Activated T-cell treated with anti-CD3 and anti-CD28 coated beads, Interleukin-2, amount 50 U/mL, for 4 hours (primary cell): ENCODE measurements at places on chromosomes 7 and 10. TPM values are rescaled to one million over a fixed set of nuclear protein-coding genes. Genes with fewer than 3 reads are reported as not detected.

GRCh38 chr10:130477360-130477759 is 341.2 kb downstream of the GLRX3 start:
- no peak for DNase-seq

The EBF3 gene
- total RNA-seq: not detected

- DNase-seq: no peak
Measured at GRCh38 chr10:6045878-6046772, 16.0 kb downstream of the IL2RA start.

DNA sequence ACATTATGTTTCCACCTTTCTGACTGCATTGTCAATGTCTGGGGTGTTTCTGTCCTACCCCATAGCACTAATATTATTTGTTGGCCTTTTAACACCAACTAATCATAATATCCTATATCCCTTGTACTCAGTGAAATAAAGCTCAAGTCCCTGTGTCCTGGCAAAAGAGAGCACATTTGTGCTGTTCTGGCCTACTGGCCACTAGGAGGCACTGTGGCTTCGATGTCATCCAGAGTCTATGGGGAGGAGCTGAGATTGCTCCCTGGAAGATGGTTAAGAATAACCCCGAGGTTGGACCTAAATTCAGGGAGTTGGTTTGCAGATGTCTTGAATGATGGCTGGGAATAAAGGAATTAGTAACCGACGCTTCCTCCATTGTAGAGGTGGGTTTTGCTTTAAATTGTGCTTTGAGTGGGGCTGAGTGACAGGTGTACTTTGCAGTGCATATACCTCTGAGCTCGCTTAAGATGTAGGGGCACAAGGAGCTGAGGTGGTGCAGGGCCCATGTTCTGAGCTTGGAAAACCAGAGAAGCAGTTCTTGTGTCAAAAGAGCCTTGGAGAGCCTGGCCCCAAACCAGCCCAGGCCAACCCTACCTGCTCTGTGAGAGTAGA is 191.2 kb upstream of the PRSS1 start:
- DNase-seq: peak; percentile 42

- DNase-seq: no peak
Measured at GRCh38 chr7:68224041-68224741, 1227.6 kb downstream of the TYW1 start.

GRCh38 chr7:126856691-126857291 is 395.9 kb downstream of the GRM8 start:
- no peak for DNase-seq

The C10orf95 gene
- 0.27 TPM for total RNA-seq

GRCh38 chr10:119429771-119430170 is 112.7 kb downstream of the RGS10 start:
- no peak for DNase-seq

DNA sequence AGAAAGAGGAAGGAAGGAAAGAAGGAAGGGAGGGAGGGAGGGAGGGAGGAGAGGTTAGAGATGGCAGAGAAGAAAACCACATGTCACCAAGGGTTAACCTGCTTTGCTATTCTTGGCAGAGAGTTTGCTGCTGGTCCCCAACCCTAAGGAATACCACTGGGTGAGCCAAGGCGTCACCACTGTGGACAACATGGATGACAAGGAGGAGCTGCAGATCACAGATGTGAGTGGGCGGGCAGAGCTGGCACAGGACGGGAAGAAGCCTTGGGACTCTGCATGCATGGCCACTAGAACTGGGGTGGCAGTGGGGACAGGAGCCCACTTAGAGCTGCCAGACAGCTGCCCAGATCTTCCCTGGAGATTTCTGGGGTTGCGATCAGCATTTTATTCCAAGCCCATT is 17.2 kb upstream of the MYH16 start:
- no peak for DNase-seq

GRCh38 chr7:85114342-85114741 is 72.5 kb downstream of the SEMA3D start:
- DNase-seq: no peak

The EPHB6 gene
- 8.0 TPM for total RNA-seq

The KBTBD2 gene
- total RNA-seq: 17.6 TPM

GRCh38 chr7:146966274-146966673 is 849.7 kb downstream of the CNTNAP2 start:
- no peak for DNase-seq

GRCh38 chr10:1153805-1154351 is 97.7 kb downstream of the WDR37 start:
- DNase-seq: no peak

GRCh38 chr10:35165136-35165535 is 38.5 kb downstream of the CREM start:
- DNase-seq: no peak

GRCh38 chr7:30912986-30913811 is 1.5 kb downstream of the AQP1 start:
- no peak for DNase-seq

The IMPDH1 gene
- total RNA-seq: 88.4 TPM

- no peak for DNase-seq
Measured at GRCh38 chr10:1416456-1417037, 320.8 kb downstream of the ADARB2 start.

The ZNF804B gene
- not detected for total RNA-seq

GRCh38 chr7:98681511-98681910 is 64.4 kb downstream of the NPTX2 start:
- DNase-seq: no peak

The DPYSL4 gene
- 6.3 TPM for total RNA-seq

GRCh38 chr10:36492590-36493515 is 632.5 kb upstream of the ANKRD30A start:
- no peak for DNase-seq

DNA sequence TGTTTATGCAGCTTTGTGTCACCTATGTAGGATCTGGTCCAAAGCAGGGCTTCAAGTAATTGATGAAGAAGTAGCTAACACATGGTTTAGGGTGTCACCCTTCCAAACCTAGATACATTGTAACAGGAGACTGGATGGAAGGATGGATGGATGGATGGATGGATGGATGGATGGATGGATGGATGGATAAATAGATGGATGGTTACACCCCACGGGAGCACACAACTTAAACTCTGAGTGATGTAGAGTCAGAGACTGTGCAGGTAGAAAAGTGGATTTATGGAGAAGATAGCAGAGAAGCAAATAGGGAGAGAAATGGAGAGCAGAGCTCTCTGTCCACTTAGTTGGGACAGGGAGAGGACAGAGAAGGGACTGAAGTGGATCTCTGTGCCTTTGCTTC is 78.4 kb downstream of the NHLRC2 start:
- no peak for DNase-seq

The NUTM2D gene
- 1.4 TPM for total RNA-seq

The FAM131B gene
- total RNA-seq: 0.43 TPM

DNA sequence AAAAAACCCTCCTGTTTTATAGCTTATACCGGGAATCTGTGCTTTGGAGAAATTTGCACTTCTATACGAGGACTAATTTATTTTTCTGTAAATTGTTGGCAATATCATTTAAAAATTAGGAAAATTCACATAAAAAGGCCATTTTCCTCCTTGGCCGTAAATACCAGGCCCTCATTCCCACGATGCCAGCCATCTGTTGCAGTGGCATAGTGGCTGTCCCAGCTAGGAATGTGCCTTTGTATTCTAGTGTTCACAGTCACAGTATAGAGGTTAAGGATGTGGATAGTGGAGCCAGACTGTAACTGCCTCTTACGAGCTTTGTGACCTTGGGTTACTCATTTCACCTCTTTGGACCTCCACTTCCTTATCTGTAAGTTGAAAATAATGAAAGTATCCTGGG is 312.5 kb downstream of the GPR158 start:
- DNase-seq: no peak

DNA sequence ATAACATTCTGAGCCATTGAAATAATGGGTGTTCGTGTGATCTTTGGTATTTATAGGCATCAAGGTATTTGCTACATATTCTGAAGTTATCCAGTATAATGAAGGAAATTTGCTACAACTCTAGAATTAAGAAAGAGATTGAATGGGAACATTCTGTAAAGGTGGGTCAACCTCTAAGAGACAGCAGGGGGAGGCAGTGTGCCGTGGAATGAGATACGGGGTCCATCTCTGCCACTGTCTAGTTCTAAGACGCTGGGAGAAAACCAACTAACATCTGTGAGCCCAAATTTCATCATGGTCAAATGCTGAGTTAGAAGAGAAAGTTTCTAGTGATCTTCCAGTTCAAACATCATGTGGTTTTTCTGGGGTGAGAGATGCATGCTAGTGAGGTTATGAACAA is 368.9 kb downstream of the SORCS1 start:
- no peak for DNase-seq

GRCh38 chr10:78579995-78580394 is 488.8 kb upstream of the ZMIZ1 start:
- DNase-seq: no peak

- DNase-seq: no peak
Measured at GRCh38 chr7:1053002-1053411, 8.7 kb downstream of the GPR146 start.

The SEC61A2 gene
- 9.5 TPM for total RNA-seq

- DNase-seq: no peak
Measured at GRCh38 chr10:61547297-61547696, 94.1 kb upstream of the TMEM26 start.

- DNase-seq: no peak
Measured at GRCh38 chr10:34187201-34187600, 627.9 kb downstream of the PARD3 start.

The UCN3 gene
- total RNA-seq: not detected

DNA sequence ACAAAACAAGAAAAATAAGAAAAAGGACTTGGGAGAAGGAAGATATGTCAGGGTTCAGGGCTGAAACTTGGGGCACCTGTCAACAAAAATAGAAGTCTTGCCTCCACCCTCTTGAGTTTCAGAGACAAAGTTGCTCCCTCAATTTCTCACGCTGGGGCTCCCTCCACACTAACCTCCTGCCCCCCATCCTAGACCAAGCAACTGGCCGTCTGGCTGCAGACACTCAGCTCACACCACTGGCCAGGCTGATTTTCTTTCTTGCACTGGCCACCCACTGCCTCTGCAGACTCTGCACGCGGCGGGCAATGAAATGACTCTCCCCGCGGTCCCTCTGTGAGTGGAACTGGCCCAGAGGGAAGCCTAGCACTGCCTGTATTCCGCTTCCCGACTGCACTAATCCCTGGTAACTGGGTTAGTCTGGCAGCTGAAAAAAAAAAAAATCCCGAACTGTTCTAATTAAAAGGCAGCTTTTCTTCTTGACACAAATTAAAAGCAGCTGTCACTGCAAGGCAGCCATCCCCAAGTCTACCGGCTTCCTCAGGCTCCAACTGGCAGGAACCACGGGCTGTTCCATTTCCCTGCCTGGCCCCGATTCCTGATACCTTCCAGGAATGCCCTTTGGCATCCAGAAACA is 83.5 kb downstream of the SPDYE5 start:
- no peak for DNase-seq

DNA sequence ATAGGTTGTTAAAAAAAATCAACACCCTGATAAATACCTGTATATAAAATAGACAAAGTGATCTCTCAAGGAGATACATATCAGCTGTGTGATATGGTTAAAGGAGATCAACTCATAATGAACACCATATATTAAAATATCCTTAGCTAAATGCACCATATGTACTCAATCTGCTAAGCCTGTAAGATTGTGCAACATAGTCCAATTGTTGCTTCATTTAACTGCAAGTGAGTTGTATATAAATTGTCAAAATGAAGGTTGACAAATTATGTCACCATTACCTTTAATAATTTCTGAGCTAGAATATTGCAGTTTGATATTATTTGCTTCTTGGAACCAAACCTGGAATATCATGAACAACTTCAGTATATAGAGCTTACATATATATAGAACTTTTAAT is 283.7 kb downstream of the MALRD1 start:
- DNase-seq: no peak

GRCh38 chr7:107104801-107105200 is 60.3 kb downstream of the PRKAR2B start:
- no peak for DNase-seq

- no peak for DNase-seq
Measured at GRCh38 chr10:24716295-24716694, 7.4 kb downstream of the ARHGAP21 start.

DNA sequence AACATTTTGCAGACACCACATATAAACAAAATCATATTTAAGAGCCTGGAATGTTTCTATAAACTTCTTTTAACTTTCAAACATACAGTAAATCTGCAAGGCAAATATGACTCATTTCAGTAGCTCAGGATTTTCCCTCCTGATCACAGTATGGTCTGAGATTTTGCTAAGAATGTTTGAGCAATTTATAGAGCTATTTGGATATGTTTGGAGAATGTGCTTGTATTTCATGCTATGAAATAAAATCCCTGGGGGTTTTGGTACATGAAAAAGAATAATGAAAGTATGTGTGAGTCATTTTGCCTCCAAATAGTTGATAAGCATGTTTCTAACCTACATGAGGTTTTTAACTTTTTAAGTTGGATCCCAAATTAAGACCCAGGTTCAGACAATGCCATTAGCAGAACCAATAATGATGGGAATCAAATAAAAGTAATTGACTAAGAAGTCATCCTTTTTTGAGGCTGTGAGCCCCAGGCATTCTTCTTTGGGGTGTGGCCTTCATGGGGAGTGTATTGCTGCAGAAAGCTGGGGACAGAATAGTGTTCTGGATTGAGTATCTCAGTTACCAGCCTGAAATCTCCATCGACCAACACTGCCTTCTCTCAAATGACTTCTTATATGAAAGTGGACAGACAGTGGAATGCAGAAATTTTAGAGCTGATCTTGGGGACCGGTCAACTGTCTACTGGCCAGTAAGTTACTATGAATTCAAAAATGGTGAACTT is 66.1 kb upstream of the AGBL3 start:
- DNase-seq: no peak

- DNase-seq: no peak
Measured at GRCh38 chr10:59435707-59436106, 73.4 kb upstream of the FAM13C start.

DNA sequence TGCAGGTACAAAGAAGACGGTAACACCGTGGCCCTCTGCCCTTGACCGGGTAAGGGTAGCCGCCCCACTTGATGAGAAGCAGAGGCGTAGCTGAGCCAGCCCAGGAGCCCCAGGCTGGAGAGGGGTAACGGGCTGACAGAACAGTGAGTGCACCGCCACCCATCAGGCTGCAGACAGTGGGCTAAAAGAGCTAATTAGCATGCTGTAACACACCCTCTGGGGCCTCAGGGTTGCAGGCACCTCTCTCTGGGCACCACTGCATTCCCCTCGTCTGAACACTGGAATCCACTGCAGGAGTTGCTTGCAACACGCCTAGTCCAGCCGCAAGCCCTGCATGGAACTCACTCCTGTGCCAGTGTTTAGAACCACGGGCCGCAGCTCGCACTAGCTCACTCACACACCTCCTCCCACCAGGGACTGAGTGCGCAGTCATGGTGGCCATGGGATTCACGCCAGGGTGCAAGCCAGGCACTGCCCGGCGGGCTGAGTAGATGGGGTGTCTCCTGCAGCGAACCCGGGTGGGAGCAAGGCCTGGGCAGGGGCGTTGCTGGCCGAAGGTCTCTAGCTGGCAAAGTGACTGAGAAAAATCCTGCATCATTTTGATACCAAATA is 36.1 kb downstream of the AGMO start:
- DNase-seq: no peak

- peak; percentile 20 for DNase-seq
Measured at GRCh38 chr7:73715648-73716317, 3.7 kb downstream of the STX1A start.
